ENCODE measurements at places on chromosomes 7 and 10.

DNA sequence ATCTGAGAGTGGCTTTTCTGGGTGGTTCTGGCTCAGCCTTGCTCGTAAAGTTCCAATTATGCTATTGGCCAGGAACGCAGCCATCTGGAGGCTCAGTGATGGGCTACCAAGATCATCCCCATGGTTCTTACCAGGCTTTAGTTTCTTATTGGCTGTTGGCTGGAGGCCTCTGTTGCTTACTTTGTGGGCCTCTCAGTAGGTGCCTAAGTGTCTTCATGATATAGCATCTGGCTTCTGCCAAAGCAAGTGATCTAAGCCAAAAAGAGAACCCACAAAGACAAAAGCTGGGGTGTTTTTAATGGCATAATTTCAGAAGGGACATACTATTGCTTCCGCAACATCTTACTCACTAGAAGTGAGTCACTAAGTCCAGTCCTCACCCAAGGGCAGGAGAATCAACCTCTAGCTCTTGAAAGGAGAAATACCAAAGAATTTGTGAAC lies 132.0 kb upstream of the MDFIC start:
- H3K4me3 ChIP-seq: no peak overlapping the region
- DNase-seq: no peak
- H3K4me1 ChIP-seq: no peaks in the 10 kb centered on the region
- no peaks in the 10 kb centered on the region for H3K27me3 ChIP-seq
- H3K27ac ChIP-seq: no peak overlapping the region
- H3K36me3 ChIP-seq: no peaks in the 10 kb centered on the region

- no peaks in the 10 kb centered on the region for H3K4me1 ChIP-seq
- H3K27ac ChIP-seq: no peak overlapping the region
- H3K36me3 ChIP-seq: no peaks in the 10 kb centered on the region
- DNase-seq: no peak
- H3K4me3 ChIP-seq: no peak overlapping the region
These were observed 41.5 kb downstream of the PRF1 start for GRCh38 chr10:70561070-70561469.

GRCh38 chr7:118286131-118286530 lies 61.6 kb downstream of the ANKRD7 start:
- no peaks in the 10 kb centered on the region for H3K36me3 ChIP-seq
- no peak overlapping the region for H3K27ac ChIP-seq
- DNase-seq: no peak

DNA sequence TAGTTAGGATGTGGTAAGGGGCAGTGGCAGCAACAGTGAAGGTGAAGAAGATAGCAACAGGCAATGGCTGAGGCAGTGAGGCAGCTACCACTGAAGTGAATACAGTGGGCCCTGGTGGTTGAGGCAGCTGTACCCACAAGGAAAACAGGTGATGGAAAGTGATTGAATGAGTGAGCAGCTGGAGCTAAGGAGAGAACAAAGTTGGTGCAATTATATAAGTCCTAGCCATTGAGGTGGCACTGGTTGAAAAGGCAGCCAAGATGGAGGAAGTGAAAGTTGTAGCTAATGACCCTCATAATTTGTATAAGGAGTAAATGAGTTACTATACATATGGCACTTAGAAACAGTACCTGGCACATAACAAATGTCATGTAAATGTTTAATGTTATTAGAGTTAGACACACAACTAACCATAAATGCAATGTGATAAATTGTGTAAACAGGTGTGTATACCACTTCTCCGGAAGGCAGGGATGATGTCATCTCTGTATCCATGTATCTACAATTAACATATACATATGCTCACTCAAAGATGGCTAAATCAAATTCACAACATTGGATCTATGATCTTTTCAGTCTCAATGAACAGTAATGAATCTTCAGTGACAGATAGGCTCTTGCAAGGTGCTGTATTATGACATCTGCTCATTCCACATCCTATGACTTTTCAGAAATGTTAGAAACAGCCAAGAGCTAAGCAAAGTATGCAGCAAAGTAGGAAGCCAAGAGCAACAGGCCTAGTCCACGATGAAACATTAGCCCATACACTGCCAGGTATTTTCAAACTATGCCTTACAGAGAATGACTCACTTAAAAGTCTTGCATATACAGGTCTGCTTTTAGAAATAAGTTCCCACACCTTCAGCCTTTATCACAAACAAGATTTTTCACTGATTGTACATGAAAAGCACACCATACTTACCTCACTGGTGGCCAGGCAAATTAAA lies 10.7 kb downstream of the XPNPEP1 start:
- no peak for DNase-seq
- no peak overlapping the region for H3K4me3 ChIP-seq
- no peak overlapping the region for H3K27ac ChIP-seq
- H3K27me3 ChIP-seq: no peaks in the 10 kb centered on the region
- H3K4me1 ChIP-seq: peaks cover 14% of the 10 kb centered on the region

- peak; percentile 47 for DNase-seq
- peaks cover 28% of the 10 kb centered on the region for H3K4me1 ChIP-seq
- peaks cover 26% of the 10 kb centered on the region for H3K27me3 ChIP-seq
These were observed 940 bp upstream of the PSD start for GRCh38 chr10:102419269-102420180.

DNA sequence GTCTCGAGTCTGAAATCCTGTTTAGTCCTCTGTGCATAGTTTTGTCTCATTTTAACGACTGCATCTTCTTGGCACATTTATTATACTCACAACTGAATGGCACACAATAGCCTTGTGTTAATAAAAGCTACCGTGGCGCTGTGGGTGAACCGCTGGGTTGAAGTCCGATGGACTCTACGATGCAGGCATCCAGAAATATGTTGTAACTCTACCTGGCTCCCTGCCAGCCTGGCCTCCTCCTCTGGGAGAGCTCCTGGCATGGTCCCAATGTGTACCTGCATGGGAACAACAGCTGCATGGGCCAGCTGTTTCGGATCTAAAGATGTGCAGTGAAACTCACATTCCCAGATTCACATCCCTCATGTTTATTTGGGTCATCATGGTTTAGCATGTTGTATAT lies 3.7 kb upstream of the DPYSL4 start:
- H3K27me3 ChIP-seq: peaks cover 23% of the 10 kb centered on the region
- no peak for DNase-seq
- no peak overlapping the region for H3K27ac ChIP-seq
- no peaks in the 10 kb centered on the region for H3K36me3 ChIP-seq
- H3K4me1 ChIP-seq: no peaks in the 10 kb centered on the region
- H3K4me3 ChIP-seq: no peak overlapping the region

DNA sequence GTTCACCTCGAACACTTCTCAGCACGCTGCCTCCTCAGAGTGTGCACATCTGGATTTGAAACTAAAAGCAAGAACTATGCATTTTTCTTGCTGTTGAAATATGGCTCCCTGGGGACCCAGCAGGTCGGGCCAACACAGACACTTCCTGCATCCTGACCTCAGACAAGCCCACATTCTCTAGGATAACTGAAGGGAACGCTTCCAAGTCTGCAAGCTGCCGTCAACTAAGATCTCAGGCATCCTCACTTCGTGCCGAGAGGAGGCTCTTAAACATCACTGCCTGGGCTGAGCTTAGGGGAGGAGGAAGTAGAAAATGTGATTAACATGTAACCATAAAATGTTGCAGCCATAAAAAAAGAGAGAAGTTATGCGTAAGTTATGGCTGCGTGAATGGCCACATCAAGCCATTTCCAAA lies 65.5 kb downstream of the PYROXD2 start:
- H3K27ac ChIP-seq: no peak overlapping the region
- no peak overlapping the region for H3K4me3 ChIP-seq
- H3K27me3 ChIP-seq: no peaks in the 10 kb centered on the region
- no peaks in the 10 kb centered on the region for H3K4me1 ChIP-seq
- no peak for DNase-seq

GRCh38 chr10:60615541-60615940 lies 162.7 kb upstream of the CDK1 start:
- H3K4me1 ChIP-seq: no peaks in the 10 kb centered on the region
- H3K4me3 ChIP-seq: no peak overlapping the region
- 0 out of 2 replicates have a peak, but pooled peaks cover 6% of the 10 kb centered on the region for H3K27me3 ChIP-seq
- no peaks in the 10 kb centered on the region for H3K36me3 ChIP-seq
- no peak for DNase-seq
- no peak overlapping the region for H3K27ac ChIP-seq

- no peaks in the 10 kb centered on the region for H3K36me3 ChIP-seq
- no peak overlapping the region for H3K27ac ChIP-seq
These were observed 135.7 kb downstream of the INHBA start for GRCh38 chr7:41567031-41567730.

GRCh38 chr7:75856536-75856935 lies 22.3 kb upstream of the RHBDD2 start:
- no peaks in the 10 kb centered on the region for H3K27me3 ChIP-seq
- no peak overlapping the region for H3K4me3 ChIP-seq
- H3K27ac ChIP-seq: no peak overlapping the region
- no peaks in the 10 kb centered on the region for H3K36me3 ChIP-seq

DNA sequence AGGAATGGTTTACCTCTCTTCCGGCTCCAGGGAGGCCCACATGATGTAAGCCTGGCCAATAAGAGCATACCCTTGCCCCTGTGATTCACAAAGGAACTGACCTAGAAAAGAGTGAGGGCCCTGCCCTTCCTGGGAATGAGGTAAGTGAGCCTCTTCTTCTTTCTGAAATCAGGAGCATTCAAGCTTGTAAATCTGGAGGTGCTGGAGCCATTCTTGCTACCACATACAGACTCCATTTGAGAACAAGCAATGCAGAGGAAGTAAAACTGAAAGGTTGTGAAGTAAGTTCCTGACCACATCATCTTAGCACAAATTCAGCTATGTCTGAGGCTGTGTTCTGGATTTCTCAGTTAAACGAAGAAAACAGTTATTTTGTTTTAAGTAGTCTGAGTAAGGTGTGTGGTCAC lies 132.2 kb downstream of the CD36 start:
- DNase-seq: no peak
- H3K27me3 ChIP-seq: no peaks in the 10 kb centered on the region
- H3K27ac ChIP-seq: no peak overlapping the region

Data from SJSA1 (cell line).